ENCODE measurements at places on chromosomes 3 and 15.
A peak's percentile ranks its signal among the peaks of the same experiment; 100 is the strongest.

DNA sequence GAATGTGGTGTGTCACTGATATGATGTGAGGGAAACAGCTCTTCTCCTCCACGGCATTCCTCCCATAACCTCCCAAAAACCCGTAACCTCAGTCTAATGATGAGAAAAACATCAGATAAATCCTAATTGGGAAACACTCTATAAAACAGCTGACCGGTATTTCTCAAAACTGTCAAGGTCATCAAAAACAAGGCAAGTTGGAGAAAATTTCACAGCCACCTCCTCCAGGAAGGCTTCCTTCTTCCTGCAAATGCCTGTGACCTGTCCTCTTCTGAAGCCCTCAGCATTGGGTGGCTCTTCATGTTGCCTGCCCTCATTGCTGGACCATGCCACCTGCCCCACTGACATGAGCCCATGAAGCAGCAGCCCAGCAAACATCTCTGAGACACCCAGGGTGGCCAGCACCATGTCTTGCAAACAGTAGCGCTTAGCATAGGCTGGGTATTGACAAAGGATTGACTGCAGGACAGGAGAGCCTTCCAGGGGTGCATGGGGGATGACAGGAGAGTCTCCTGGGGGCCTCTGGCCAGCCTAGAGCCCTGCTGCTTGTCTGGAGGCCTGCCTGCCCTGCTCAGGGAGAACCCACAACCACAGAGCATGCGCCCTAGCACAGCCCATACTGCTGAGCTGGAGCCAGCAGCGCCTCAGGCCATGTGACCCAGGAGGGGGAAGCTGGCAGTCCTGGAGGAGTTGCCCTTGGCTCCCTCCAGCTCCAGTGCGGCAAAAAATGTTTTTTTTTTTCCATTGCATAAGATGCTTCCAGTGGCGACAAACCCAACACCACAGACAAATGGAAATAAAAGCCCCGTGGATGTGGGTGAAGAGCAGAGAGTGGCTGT lies 49.7 kb downstream of the XXYLT1 start:
- peak; percentile 69 for DNase-seq

- DNase-seq = no peak
Measured at GRCh38 chr3:190646996-190647395, 133.1 kb downstream of the IL1RAP start.

DNA sequence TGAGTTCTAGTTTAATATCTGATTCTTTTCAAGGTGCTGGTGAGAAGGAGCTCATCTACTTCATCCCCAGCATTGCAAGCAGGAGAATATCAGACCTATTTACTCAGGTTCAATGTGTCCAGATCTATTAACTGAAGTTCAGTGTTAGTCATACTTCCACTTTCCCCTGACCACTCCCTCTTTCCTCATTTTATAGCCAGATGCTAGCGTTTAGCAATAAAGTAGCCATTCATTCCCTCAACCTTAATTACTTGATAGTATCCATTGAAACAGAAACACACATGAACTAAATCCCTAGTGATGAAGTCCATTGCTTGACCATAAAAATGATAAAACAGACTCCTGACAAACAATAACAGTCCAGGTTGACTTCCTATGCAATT lies 60.0 kb downstream of the RPL22L1 start:
- peak; percentile 13 for DNase-seq

DNA sequence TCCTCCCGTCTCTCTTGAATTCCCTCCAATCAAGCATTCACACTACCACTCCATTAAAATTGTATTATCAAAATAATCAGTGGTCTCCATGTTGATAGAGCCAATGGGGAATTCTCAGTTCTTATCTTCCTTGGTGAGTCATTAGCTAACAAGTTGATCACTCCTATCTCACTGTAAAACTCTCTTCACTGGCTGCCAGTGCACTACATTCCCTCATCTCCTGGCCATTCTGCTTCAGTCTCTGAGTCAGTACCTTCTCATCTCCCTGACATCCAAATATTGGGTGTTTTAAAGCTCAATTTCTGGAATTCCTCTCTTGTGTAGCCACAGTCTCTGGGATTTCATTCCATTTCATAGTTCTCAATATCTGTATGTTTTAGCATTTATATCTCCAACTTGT lies 175.2 kb downstream of the ALDH1A2 start:
- no peak for DNase-seq

DNA sequence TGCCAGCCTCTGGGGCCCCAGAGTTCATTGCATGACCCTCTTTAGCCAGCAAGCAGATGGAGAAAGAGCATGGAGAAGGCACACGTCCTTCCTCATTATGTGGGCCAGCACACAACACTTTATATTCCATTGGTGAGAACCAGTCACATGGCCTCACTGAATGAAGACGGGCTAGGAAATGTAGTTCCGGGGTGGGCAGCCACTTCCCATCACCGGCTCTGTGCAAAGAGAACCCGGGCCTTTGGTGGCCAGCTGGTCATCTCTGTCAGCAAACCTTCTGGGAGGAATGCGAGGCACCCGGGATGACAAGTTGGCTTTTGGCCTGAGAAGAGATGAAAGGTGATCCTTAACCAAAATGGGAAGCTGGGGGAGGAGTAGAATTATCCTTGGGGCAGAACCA lies 90.2 kb upstream of the VGLL4 start:
- DNase-seq = no peak
